Stimulated activated CD4-positive, alpha-beta T cell treated with anti-CD3 and anti-CD28 coated beads, TNF-alpha, amount 100 ng/mL, for 1 hour (primary cell): ENCODE measurements at places on chromosomes 2 and 18.

GRCh38 chr2:113069676-113070605 lies 2.2 kb downstream of the IL1F10 start:
- DNase-seq = no peak

- no peak for DNase-seq
Observed at GRCh38 chr2:119678021-119678656, 862 bp upstream of the TMEM177 start.

DNA sequence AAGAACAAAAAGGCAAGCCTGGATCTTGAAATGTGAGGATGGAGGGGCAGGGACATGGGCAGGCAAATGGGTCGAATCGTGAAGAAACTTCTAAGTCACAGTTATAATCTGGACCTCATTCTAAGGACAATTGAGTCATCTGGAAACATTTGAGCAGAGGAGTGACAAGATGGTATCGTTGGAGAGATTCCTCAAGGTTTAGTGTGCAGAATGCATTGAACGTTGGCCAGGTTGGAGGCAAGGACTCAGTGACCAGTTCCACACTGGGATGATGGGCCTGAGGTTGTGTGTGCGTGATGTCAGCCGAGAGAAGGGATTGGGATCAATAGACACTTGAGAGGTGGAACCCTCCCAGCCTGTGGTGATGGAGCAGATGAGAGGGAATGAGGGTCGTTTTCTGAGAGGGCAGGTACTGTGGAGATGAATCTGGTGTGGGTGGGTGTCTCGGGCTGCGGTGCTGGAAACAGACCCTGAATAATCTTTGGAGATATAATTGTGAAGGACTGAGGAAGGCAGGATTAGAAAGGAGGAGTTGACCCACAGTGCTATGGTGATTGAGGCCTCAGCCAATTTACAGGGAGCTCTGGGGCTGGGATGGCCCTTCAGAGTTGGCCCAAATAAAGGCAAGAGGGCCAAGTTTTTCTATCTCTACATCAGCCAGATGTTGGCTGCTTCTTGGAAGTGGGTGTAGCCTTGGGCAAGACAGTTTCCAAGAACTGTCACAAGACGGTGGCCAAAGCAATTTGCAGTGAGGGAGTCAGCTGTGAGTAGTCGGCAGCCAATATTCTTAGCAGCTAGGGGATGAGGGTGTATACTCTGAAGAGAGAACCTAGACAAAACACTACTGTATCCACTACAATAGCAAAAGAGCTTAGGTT lies 5.8 kb upstream of the ZNF532 start:
- DNase-seq = no peak

- DNase-seq = no peak
Observed at GRCh38 chr2:99605036-99605435, 115.2 kb upstream of the REV1 start.

DNA sequence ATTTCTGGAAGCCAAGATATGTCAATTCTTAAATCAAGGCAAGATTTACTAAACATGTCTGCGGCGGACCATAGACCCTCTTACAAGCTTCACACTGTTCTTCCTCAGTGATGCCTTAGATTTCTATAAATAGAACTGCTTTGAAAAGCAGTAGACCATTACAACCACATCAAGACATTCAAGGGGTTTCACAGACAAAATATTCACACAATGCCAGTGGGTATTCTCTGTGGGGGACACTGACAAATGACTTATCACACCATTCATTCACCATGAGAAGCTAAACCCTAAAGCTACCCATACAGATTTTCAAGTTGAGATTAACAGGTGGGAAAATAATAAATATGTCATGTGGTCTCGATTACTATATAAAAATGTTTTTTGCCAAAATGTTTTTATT lies 15.9 kb upstream of the LRRTM4 start:
- DNase-seq = no peak

GRCh38 chr2:187939180-187939579 lies 352.5 kb upstream of the GULP1 start:
- no peak for DNase-seq

- DNase-seq = no peak
Observed at GRCh38 chr2:168666339-168666738, 136.1 kb upstream of the NOSTRIN start.

DNA sequence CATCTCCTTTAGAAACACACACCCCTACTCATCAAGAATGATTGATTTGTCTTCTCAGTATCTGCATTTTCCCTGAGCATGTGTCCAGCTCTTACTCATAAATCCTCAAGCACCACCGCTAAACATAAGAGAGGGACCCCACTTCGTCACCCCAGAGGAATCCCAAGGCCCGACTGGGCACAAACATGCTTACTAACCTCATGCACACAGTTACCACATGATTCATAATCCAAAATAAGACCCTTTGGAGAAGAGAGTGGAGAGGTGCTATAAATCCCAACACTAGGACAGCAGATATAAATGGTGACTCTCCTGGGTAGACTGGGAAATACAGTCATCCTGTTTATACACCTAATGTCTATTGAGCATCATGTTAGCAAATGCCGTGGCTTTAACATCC lies 843.2 kb upstream of the ID2 start:
- DNase-seq = no peak

GRCh38 chr2:209113026-209113425 lies 310.8 kb upstream of the MAP2 start:
- DNase-seq = no peak

DNA sequence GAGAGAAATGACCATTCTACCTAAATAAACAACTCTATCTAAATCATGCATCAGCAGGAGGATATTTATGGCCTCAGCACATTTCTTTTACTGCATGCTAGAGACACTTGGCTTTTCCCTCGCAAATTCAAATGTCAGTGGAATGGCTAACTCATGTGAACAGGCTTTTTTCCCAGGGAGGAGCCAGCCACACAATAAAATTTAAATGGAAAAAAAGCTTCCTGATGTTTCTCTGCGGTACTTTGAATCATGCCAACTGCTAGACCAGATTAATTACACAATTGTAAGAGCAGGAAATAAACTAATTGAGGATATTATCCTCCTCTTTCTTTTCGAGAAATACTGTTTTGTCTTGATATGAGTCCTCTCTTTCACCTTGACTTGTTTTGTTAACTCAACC lies 676.3 kb downstream of the IRS1 start:
- no peak for DNase-seq

GRCh38 chr2:55403256-55403998 lies 16.2 kb downstream of the CCDC88A start:
- no peak for DNase-seq

GRCh38 chr18:33577685-33578517 lies at the start of gene ASXL3:
ASXL3 (plus strand) TSS chr18:33578219; CDS start chr18:33578632, 413 bp downstream.
- DNase-seq = no peak

GRCh38 chr18:13305301-13305700 lies 86.7 kb downstream of the LDLRAD4 start:
- DNase-seq = no peak

GRCh38 chr18:58615140-58616132 lies 13.5 kb downstream of the ALPK2 start:
- peak; percentile 17 for DNase-seq

DNA sequence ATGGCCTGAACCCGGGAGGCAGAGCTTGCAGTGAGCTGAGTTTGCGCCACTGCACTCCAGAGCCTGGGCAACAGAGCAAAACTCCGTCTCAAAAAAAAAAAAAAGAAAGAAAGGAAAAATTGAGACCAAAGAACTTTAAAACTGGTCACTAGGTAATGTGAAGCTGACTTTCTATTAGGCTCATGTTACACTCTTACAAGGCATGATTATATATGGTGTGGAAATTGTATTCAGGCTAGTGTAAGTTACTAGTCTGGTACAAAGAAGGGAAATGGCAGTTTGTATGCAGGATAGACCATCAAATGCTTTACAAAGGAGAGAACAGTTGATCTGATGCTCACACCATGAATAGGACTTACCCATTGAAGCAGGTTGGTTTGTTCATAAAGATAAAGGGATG lies 35.4 kb upstream of the ARMC9 start:
- no peak for DNase-seq

DNA sequence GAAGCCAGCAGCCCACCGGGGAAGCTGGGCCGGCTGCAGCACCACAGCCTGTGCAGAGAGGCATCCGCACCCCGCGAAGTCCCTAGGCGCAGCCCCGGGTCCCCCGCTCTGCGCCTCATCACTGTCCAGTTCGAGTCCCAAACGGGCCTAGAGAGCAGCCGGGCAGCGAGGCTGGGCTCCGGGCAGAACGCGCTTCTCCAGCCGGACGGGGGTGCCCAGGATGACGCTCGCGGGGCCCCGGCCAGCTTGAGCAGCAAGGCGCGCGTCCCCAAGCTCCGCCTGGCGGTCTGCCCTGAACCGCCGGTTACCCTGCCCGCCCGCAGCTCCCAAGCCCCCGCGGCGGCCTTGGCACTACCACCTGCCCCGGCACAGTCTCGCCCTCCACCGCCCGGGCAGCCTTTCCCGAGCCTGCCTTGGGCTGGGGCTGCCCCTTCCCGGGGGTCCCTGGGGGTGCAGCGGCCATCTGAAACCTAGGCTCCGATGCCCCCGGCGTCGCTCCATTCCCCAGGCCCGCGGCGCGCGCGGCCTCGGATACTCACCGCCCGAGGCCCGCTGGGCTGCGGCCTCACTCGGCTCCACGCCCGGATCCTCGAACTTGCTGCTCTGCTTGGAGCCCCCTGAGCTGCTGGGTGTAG lies 591 bp downstream of the SLC16A14 start:
- peak; percentile 27 for DNase-seq

DNA sequence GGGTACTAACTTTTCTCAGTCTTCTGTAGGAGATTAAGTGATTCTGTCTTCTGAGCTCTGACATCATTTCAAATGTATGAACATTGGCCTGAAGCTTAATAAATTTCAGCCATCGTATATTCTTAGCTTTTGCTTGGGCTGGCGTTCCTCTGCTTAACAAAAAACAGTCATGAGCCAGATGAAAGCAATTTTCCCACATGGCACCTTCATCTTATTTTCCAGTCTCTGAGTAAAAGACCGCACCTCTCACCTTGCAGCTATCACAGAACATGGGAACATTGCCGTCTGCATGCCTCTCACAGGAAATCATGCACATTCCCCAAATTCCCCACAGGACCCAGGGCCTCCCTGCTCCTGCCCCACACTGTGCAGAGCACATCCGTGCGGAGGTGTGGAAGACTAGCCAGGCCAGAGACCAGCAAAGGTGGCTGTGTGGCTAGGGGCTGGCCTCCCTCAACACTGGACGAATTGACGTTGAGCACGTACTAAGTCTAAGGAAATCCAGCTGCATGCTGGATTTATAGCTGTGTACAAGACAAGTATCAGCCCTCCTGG lies 531.8 kb upstream of the ID2 start:
- no peak for DNase-seq

DNA sequence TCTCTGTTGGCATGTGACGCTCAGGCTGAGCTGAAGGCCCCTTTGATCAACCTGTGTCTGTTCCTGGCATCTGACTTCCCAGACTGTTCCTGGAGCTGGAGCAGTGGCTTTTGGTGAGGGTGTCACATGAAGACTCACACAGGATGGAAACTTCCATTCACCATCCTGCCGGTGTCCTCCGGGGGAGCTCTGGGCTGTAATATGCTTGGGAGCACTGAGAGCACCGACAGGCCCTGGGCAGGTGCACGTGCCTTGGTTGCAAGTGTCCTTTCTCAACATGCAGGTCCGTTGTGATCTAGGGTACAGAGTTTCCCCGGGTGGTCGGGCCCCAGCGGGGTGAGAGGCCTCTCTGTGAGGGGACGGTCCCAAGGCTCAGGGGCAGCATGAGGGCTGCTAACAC lies 24.8 kb upstream of the GBX2 start:
- DNase-seq = no peak

GRCh38 chr2:186518945-186519344 lies 32.9 kb downstream of the ZC3H15 start:
- no peak for DNase-seq

GRCh38 chr2:6538607-6539006 lies 327.1 kb downstream of the CMPK2 start:
- no peak for DNase-seq

DNA sequence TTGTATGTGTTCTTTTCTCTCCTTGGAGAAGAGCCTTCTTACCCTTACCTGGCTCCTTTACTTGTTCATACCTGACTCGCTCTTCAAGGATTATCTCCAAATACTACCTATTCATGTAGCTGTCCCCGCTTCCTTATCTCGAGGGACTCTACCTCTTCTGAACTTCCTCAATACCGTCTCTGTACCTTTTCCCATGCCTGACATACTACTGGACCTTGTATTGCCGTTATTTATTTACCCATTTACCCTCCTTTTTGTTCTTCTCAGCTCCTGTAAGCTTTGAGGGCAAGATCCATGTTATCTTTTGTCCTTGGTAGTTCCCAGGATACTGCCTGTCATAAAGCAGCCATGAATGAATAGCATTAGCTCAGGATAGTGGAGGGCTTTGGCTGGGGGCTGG lies 32.5 kb downstream of the KCNS3 start:
- no peak for DNase-seq

DNA sequence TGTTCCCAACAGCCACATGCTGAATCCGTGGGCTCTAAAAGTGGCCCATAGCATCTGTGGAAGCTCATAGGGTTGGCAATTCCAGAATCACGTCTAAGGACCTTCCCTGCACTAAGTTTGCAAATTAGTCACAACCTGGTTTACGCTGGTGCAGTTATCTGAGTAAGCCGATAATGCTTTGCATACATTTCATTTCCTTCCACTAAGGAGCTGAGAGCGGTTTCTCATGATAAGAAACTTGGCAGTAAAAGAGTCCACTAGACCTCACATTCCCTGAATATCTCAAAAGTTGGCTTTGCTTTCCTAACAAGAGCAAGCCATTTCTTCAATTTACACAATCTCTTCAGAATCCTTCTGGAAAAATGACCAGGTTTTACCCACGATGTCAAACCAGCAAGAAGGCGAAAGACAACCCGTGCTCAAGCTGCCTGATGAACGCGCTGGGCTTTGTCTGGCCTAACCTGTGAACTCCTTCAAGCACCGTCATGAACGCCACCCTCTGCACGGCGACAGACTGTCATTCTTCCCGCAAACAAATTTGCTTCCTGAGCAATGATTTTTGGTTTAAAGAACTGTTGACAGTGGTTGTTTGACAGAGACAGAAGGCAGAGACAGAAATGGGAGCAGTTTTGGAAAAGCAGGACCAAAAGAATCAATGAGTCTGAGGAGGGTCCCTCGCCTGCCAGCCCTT lies 73.0 kb upstream of the COPS8 start:
- no peak for DNase-seq
